DMS79 treated with DMSO at 0.1 percent for 48 hours (cell line): ENCODE measurements at places on chromosomes 6 and 20.

DNA sequence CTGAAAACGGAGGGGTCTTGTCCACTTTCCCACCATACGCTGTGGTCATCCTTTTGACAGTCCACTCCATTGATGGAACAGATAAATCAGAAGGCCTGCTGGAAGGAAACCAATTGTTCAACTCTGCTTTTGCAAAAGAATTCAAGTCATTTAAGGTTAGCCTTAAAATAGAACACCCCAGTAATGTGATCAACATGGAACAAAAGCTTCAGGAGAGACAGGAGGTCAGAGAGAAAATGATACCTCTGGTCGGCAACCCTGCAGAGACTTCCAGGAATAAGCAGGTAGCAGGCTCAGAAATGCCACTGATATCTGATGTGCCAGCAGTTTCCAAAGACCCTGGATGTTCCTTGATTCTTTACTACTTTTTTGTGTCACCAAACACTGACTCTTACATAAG, 39.6 kb upstream of the SHLD1 start:
- DNase-seq: no peak

GRCh38 chr6:142542704-142543233, 241.0 kb downstream of the ADGRG6 start:
- DNase-seq: no peak

DNA sequence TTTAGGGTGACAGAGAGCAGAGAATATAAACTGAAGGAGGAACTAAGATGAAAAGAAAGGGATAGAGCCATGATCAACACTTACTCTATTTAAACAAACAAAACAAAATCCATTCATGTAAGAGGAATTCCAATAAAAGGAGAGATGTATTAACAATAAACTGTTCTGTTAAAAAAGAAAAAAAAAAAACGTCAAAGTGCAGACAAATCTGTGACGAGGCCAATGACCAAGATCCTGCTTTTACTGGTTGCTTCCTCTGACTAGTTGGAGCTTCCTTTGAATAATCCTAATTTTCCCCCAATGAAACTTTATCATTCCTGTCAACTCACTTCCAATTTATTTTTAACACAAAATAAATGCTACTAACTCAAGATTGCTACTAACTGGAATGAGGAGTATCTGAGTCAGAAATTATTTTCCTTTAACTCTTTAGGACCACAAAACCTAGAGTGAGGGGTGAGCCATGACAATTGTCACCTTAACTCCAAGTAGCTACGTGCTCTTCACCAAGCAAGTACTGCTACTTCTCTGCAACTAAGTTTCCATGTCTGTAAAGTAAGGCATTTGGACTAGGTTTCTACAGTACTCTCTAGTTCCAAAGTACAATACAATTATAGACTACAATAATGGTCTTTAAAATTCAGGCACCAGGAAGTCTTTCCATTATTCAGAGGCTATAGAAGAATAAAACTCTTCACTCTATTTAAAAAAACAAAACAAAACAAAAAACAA, 152.0 kb downstream of the PTPRK start:
- no peak for DNase-seq

DNA sequence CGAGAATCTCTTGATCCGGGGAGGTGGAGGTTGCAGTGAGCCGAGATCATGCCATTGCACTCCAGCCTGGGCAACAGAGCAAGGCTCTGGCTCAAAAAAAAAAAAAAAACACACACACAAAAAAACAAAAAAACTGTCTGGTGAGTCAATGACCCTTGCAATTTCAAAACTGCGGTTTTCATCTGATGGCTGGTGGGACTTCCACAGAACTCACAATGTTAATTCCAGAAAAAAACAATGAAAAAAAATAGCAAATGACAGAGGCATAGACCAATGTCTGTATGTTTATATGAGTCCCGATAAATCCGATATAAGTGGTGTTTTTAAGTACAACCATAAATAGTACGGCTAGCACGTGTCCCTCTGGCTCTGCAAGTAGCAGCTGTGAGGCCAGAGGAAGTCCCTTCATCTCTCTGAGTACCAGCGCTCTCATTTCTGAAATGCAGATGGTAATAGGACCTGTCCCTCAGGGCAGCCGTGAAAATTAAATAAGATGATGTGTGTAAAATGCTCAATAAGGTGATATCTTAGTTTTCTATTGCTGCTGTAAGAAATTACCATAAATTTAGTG, 21.9 kb upstream of the PTPN1 start:
- no peak for DNase-seq

- DNase-seq: no peak
Observed at GRCh38 chr20:37598100-37598543, 70.4 kb upstream of the BLCAP start.

GRCh38 chr6:30127238-30128093, 8.5 kb upstream of the TRIM40 start:
- no peak for DNase-seq

- DNase-seq: no peak
Observed at GRCh38 chr20:35444226-35444625, 6.2 kb upstream of the GDF5 start.

GRCh38 chr6:51972659-51973058, 114.8 kb downstream of the PKHD1 start:
- no peak for DNase-seq

GRCh38 chr20:18986895-18987580, 173.5 kb downstream of the SCP2D1 start:
- DNase-seq: no peak

DNA sequence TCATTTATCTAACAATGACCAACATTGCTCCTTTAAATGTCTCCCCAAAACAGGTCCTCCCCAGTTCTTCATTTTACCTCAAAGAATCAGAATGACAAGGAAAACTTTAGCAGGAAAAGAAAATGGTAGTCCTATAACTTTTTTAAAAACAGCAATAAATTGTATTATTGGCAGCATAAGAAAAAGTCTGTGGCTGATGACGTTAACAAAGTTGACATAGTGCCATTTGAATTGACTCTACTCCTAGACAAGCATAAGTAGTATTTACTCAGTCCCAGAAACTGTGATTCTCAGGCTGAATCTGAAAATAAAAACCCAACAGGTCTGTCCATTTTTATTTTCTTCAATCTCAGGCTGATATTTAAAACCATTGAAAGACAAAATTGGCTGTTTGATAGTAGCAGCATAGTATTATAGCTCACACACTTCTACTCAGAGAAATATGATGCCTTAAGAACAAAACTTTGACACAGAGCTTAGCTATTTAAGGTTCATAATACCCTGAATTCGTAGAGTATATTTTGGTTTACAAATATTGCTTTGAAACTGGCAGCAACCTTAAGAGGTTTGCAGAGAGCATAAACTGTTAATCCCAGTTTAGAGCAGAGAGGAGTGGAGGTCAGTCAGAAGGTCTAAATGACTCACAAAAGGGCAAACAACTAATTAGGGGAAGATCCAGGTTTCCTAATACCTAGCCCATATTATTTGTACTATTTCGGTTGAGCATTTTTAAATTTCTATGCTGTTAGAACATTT, 35.0 kb upstream of the TENT5A start:
- no peak for DNase-seq

DNA sequence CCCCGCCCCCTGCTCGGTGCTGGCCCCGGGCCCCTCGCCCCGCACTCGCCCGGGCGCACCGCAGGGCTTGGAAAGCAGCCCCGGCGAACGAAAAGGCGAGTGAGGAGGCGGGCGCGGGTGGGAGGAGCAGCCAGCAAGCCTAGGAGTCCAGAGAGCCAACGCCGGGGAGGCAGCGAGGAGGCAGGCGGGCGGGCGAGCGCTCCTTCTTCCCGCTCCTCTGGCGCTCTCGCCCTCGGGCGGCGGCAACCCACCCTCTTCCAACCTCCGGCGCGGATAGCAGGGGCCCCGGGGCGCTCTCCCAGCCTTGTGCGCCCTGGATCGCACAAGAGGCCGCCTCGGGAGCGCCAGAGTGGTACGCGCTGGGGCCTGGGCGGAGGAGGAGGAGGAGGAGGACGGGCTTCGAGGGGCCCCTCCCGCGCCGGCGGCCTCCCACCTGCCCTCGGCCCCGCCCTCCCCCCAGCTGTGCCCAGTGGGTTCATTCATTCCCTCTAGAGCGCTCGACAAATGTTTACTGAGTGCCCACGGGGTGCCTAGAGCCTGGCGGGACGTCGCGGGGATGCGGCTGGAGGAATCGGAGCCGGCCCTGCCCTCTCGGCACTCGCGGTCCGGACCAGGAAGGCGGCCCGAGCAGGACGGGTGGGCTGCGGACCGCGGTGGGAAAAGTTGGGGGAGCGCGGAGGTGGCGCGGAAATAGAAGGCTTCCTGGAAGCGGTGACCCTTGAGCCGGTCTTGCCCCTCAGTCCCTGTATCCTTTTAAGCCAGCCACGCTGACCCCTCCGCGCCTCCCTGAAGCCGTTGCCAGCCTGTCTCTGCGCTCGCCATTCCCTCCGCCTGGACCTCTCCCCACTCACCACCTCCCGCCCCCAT, at the start of gene BMP7:
Gene BMP7, minus strand, starts transcription at position 351 of the 867 bp plus-strand sequence. CDS start 519 bp downstream, outside the sequence.
- peak; percentile 84 for DNase-seq

- no peak for DNase-seq
Observed at GRCh38 chr6:64064919-64065318, 429.3 kb downstream of the PHF3 start.

DNA sequence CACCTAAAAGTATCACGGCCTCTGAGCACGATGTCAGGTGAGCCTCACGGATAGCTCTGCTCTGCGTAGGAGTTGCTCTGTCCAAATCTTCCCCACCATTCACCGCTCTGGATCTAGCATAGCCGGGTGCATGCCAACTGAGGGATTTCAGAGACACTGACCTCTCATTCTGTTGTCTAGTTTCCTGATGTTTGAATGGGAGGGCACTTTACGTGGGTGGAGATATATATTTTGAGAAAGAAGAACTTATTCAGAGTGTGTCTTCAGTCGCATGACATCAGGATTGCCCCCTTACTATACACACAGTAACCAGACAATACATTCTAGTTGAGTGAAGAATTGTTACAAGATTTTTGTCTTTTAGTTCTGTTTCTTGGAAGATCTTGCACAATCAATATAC, 96.5 kb upstream of the CITED2 start:
- no peak for DNase-seq

- no peak for DNase-seq
Observed at GRCh38 chr6:449057-449430, 57.5 kb downstream of the IRF4 start.

DNA sequence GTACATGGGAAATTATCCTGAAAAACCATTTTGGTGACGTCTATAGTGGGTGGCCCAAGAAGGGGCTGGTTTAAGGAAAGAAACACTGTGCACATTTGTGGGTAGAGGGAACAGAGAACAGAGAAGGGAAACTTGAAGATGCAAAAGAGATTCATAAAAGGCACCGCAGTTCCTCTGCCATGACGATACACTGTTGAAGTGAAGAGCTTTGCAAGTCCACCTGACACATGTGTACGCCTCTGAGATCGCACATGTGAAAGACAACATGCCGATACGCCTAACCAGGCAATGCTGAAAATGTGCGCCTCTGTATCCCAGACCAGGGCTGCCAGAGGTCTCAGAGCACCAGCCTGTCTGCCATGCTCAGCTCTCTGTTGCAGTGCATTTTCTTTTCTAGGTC, 180.9 kb downstream of the KIF16B start:
- no peak for DNase-seq

DNA sequence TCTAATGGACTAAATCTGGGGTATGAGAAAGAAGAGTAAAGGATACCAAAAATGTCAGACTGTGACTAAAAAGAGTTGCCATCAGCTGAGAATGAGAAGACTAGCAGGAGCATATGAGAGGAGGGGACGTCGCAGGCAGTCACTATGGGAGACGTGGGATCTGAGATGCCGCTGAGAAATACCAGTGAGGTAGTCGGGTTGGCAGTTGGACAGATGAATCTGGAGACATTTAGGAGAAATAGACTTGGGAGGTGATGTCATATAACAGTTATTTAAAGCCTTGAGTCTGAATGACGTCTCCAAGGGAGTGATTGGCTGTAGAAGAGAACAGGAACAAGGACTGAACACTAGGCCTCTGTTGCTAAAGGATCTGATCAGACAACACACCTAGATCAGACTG, 51.5 kb upstream of the TRIM26 start:
- no peak for DNase-seq
